ENCODE measurements at places on chromosomes 11 and 22. TPM values are rescaled to one million over a fixed set of nuclear protein-coding genes. Genes with fewer than 3 reads are reported as not detected.
A peak's percentile ranks its signal among the peaks of the same experiment; 100 is the strongest.

The SLC36A4 gene
- total RNA-seq: 14.7 TPM

The TCN1 gene
- not detected for total RNA-seq

The C11orf21 gene
- 2.4 TPM for total RNA-seq

The FAU gene
- 1,048 TPM for total RNA-seq

The ACTN3 gene
- total RNA-seq: 0.07 TPM

The LRRC10B gene
- total RNA-seq: 0.14 TPM

DNA sequence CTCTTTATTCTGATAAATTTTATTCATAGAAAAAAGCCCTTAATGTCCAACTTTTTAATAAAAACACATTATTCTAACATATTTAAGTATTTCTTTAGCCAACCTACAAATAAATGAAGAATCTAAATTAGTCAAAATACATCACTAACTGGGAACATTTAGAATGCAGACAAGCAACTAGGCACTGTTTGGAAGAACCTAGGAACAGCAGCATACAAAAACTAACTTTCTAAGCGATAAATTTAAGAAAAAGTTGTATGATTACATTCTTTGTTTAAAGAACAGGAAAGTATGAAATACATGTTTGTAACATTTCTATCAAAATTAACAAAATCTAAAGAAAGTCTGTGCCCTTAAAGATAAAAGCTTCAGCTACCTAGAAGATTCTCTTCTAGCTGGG is 35.3 kb downstream of the PI4KA start:
- DNase-seq: no peak

DNA sequence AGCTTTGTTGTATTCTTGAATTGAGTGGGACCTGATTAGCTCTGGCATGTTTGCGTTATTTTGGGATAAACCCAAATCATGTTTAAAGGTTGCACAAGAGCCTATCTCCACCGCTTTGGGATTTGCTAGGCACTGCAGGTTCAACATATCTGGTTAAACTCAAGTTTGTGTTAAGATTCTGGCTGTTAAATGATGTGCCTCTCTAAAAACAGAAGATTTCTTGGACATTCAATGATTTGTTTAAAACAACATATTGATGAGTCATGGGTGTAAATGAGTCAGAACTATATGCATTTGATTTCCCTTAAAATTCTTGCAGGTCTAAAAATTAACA is 67.4 kb downstream of the AMOTL1 start:
- no peak for DNase-seq

DNA sequence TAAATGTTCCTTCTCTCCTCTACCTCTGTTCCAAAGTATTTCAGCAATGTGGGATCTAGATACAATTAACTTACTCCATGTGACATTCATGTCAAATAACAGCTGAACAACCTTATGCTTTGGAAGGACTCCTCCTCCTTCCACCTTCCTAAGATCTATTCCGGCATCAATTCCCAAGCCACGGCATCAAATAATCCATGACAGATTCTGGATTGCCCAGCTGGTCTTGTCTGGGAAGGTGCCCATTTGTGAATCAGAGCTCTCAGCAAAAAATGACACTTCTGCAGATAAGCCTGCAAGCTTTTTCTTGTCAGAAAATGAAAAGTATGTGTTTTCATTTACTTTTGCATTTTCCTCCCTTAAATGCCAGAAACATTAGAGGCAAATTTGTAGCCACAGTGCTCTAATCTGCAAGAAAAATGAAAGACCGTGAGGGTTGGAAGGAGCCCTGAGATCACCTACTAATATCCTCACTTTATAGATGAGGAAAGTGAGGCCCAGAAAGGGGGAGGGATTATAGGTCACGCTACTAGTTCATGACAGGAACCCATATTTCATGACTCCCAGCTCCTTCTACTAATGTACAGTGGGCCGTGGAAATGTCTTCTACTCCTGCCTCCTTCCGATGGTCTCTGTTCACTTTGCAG is 124.0 kb downstream of the ME3 start:
- no peak for DNase-seq

GRCh38 chr11:8772571-8773519 is 90.3 kb downstream of the RPL27A start:
- DNase-seq: no peak

DNA sequence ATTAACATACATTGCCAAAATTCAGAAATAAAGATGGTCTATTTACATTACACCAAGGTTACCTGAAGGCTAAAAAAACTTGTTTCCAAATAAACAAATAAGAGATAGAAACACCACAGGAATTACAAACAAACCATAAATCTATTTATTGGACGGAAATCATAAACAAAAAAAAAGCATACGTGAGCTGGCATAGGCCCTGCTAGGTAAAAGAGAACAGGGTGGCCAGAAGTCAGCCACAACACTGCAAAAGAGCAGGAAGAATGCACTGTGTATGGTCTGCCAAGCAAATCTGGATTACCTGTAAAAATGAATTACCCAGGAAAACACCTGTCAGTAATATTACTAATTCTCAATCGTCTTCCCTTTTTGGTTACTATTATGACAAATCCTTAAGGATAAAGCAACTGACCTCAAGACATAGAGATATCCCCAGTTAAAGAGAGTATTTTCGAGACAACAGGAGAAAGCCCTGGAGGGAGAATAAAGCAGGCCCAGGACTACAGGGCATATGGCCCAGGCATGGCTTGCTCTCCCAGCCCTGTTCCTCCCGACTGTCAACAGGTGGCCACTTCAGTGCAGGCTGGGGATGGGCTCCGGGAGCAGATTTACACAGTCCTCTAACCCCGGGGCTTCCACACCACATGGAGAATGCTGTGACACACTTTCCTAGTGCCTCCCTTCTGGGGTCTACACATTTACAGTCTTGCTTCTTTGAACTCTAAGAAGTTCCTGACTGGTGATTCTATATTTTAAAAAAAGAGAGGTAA is 18.0 kb downstream of the PPP2R1B start:
- DNase-seq: no peak

GRCh38 chr11:64224151-64224890 is 1.7 kb downstream of the TRPT1 start:
- no peak for DNase-seq

- peak; percentile 84 for DNase-seq
Measured at GRCh38 chr11:116605543-116606459, 167.0 kb downstream of the BUD13 start.

- no peak for DNase-seq
Measured at GRCh38 chr11:81070948-81071347, 1630.1 kb upstream of the TENM4 start.

DNA sequence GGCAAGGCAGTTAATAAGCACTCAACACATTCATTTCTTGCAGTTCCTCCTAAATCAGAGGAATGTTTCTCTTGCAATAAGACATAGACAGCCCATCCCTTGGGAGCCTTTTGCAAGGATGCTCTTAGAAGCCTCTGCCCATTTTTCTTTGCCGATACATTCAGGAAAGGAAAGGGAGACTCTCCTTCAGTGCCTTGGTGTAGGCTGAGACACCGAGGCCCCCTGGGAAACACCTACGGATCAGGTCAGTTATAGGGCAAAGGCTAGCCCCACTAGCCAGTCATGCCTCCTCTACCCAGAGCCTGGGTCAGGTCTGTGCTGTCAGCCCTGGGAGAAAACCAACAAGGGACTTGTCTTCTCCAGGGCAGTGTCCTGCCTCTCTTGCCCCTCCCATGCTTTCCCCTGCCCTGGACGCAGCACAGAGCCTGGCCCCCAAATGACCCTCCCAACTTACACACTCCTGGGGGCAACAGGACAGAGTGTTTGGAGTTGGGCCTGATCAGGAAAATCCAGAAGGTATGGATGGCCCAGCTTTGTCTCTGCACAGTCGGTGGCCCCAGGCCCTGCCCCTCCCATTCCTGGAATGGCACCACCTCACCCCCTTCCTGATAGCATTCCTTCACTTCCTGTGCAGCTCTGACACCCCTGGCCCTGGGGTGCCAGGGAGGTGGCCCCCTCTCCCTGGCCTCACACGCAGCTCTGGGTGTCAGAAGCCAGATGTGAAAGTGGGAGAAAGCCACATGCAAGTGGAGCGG is 18.3 kb downstream of the ANKK1 start:
- DNase-seq: no peak

Data from activated CD4-positive, alpha-beta T cell treated with anti-CD3 and anti-CD28 coated beads, Interleukin-2, amount 10 ng/mL, durations not matched to agents 24 days and 14 days (primary cell).